ENCODE measurements at places on chromosomes 11 and 22.

DNA sequence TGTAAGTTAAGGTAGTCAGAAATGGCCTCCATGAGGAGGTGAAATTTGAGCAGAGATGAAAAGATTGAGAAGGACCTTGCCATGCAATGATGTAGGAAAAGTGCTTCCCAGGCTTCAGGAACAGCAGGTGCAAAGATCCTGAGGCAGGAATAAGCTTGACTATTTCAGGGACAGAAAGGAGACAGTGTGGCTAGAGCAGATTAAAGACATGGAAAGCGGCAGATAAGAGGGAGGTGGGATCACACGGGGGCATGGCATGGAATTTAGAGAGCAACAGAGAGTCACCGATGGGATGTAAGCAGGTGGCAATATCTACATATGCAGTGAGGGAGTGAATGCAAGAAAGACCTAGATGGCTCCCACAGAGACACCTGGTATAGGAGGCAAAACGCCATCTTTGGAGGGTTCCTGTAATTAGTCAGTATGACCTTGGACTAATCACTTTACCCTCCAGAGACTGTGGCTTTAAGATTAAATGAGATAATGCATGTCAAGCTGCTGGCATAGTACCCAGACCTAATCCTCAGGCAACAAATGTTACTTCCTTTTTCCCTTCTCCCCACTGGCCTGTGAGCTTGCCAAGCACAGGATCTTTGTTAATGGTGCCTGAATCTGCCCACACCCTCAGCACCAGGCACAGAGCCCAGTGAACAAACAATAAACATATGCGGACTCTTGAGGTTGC lies 24.6 kb upstream of the ACER3 start:
- peak; percentile 43 for DNase-seq

- no peak for DNase-seq
These were observed 5.4 kb upstream of the MTMR3 start for GRCh38 chr22:29877620-29878019.

GRCh38 chr11:32435152-32435480 lies 223 bp downstream of the WT1 start:
- no peak for DNase-seq

- DNase-seq: no peak
These were observed 36.4 kb downstream of the RAB30 start for GRCh38 chr11:83035070-83035854.

DNA sequence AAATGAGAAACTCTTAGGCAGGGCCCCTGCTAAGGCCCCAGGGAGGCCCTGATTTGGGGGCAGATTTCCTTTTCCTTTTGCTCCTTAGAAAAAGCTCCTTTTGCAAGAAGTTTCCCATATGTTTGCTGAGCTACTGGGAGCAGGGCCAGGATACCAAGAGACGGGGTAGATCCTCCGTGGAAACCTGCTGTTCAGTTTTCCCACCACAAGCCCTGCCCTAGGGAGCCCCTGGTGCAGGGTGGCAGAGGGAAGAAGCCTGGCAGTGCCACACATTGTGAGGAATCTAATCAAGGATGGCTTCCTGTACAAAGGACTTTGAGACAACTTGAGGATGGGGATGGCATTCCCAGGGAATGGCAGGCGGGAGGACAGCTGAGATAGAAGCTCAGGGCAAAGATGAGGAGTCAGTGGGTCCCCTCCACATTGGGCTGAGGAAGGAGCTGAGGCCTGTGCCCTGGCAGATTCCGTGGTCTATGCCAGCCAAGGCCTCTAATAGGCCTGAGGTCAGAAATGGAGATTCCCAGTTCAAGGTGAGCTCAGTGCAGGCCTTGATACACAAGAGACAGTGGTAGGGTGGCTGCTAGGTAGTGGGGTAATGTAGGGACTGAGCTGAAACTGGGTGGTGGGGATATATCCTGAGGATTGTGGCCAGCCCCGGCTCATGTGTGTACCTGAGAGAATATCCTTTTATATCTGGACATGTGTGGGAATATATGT lies 15.0 kb downstream of the TUB start:
- DNase-seq: no peak

DNA sequence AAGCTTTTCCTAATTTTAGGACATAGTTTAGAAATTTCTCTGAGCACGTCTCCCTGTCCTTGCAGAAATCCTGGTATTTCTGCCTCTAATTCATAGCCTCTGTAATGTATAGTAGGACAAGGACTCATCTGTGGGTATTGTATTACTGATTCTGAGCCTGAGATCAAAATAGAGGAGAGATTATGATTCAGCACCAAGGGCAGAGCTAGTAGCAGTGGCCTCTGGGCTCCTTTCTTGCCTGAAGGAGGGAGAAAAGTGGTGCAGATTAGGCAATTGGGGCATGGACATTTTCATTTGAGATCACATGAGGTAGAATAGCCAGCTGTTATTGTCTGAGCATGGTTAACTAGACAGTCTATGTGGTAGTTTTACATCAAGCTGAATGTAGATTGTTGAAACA lies 2.8 kb downstream of the MADD start:
- DNase-seq: no peak

DNA sequence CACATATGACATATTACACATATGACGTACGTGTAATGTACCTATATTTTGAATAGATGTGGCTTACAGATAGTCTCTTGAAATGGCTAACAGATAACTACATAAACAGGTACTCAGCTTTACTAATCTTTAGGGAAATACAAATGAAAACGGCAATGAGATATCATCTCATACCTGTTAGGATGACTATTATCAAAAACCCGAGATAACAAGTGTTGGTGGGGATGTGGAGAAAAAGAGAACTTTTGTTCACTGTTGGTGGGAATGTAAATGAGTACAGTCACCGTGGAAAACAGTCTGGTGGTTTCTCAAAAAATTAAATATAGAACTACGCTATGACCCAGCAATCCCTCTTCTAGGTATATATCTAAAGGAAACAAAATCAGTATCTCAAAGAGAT lies 247.6 kb downstream of the ETS1 start:
- no peak for DNase-seq

- DNase-seq: no peak
These were observed 1122.3 kb downstream of the BRD1 start for GRCh38 chr22:48705159-48705916.

DNA sequence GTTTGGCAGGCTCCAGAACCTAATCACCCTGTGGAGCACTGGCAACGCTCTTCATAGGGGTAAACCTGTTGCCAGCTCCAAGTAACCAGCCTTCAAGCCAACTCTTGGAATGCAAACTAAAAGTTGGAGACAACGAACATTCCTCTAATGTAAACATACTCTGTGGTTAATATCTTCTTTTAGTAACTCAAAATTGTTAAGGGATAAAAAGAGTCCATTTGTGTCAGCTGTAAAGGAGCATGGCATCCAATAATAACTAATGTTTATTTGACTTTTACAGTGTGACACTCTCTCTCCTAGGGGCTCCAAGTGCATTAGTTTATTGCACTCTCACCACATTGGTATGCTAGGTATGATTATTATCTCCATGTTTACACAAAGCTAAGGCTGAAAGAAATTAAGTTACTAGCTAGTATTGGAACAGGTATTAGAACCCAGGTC lies 31.0 kb upstream of the AMOTL1 start:
- DNase-seq: no peak

DNA sequence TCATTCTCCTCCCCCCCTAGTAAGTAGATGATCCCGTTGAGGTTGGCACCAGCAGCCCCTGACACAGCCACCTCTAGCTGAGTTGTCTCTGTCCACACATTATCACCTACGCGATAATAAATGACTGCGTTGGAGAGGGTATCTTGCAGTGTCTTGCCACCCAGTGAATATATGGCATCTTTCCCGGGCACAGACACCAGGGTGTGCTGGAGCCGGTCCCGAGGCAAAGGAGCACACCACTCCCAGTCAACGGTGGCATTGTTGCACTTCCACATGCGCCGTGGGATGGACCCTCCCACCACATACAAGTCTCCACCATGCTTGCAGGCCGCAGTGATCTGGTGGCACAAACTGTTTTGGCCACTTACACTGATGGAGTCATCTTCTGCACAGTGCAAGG lies 5.4 kb downstream of the KBTBD4 start:
- no peak for DNase-seq

DNA sequence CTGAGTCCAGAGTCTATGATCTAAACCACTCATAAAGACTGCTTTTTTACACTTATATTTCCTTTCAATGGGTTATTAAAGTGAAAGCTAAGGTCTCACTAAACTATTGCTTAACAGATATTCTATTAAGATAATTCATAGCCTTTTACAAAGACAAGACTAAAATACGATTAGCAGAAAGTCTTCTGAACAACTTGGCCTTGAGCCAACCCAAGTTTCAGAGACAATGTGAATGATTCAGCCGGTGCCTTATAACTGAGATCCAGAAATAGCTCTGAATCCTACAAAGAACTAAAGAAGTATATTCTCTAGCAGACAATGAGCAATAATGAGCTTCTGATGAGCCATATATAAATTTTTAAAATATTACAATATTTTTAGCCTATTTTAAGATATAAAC lies 41.5 kb upstream of the CARD18 start:
- peak; percentile 7 for DNase-seq

DNA sequence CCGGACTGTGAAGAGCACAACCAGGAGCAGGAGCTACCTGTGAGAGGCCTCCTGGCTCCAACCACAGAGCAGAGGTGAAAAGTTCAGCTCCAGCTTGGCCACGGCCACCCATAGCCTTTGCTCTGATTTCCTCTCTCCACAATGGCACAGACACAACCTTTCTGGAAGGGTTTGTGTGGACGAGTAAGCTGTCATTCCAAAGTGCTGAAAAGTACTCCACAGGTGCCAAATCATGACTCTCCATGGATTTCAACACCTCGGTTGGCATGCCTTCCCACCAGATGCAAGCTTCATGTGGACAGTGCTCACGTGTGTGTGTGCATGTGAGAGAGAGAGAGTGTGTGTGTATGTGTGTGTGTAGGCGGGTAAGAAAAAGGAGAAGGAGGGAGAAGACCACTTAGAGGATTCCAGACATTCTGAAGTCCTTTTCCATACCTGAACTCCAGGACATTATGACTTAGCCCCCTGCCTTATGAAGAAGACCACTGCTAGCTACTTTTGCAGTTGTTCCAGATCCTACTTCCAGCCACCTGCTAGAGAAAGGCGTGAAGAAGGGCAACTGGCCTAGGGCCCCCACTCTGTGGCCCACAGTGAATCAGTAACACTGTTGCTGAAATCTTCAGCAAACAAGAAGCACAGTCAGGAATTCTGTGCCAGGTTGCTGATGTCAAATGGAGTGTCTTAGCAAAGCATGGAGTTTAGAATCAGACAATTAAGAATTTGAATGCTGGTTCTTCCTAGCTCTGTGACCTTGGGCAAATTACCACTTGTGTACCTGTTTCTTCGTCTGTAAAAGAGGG lies 13.9 kb upstream of the NAV2 start:
- no peak for DNase-seq

DNA sequence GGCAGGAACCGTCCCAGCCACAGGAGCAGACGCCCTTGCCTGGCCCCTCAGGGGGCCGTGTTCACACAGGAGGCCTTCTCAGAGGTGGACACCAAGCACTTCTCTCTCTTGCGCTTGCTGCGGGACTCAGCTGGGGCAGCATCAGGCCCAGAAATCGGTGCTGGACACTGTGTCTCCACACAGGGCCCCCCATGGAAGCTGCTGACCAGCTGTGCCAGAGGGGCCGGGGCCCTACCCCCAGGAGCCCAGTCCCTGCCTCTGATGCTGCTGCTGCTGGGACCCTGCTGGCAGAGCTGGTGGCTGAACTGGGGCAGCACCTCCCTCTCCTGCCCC lies 4.0 kb downstream of the PLXNB2 start:
- no peak for DNase-seq

GRCh38 chr11:35142481-35143075 lies 3.6 kb downstream of the CD44 start:
- peak; percentile 45 for DNase-seq

DNA sequence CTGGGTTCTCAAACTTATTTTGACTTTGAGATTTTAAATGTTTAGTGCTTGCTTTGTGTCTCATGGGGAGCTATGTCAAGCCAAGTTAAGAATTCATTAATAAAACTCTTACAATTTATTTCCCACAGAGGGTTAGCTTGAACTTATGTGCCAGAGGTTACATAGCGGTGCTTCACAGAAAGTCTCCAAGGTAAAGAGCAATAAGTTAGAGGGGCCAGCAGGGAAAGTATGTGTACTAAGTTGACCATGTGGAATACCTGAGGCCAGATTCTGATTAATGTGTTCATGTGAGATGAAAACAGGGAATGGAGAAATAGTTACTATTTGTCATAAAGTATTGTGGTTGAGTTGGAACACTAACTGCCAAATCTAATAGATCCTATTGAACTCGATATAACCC lies 149.3 kb downstream of the TMEM135 start:
- no peak for DNase-seq

GRCh38 chr11:34300026-34300925 lies 57.5 kb downstream of the ABTB2 start:
- DNase-seq: no peak

GRCh38 chr11:46386005-46386578 lies 4.6 kb downstream of the MDK start:
- DNase-seq: no peak

- DNase-seq: no peak
These were observed 7.5 kb upstream of the PKP3 start for GRCh38 chr11:386483-386882.

DNA sequence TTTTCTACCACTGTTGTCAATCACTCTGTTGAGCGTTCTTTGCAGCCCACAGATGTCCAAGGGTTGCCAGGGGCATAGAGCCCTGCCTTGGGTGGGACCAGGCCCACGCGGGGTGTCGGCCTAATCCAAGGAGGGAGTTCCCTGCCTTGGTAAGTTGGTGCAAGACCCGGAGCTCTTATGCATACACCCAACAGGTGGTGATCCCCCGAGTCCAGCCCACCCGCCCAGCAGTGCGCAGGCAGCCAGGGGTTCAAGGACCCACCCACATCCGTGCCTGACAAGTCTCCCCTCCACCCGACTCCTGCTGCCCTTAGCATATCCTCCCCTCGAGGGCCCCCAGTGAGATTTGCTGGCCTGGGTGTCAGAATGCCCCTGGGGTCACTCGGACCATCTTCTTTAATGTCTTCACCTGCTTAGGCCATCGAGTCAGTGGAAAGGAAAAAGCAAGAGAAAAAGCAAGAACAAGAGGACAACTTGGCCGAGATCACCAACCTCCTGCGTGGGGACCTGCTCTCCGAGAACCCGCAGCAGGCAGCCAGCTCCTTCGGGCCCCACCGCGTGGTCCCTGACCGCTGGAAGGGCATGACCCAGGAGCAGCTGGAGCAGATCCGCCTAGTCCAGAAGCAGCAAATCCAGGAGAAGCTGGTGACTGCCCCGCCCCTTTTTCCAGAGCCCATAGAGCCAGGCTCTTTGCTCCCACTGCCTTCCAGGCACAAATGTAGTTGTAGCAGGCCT lies 12.2 kb downstream of the RIBC2 start:
- no peak for DNase-seq

GRCh38 chr11:116535994-116536393 lies 236.8 kb downstream of the BUD13 start:
- DNase-seq: no peak

DNA sequence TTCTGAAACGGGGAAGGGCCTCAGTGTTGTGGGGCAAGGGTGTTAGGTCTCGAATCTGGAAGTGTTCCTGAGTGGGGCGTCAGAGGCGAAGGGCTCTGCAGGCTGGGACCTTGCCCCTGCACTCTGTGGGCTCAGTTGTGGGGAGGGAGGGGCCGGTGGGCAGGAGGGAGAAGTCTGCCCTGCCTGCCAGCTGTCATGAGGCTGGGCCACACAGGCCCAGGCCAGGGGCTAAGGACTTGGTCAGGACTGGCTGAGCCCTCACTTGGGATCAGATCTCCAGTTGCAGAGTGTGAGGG lies at the start of gene CRACR2B:
Gene CRACR2B, plus strand, starts transcription at position 23 of the 296 bp plus-strand sequence. CDS start 689 bp downstream, outside the sequence.
- DNase-seq: no peak
